T-cell (primary cell): ENCODE measurements at places on chromosomes 1 and 21. TPM values are rescaled to one million over a fixed set of nuclear protein-coding genes. Genes with fewer than 3 reads are reported as not detected.

Gene OR10Z1
- total RNA-seq: not detected

Gene UHMK1
- total RNA-seq: 57.0 TPM

Gene ATP6V1G3
- not detected for total RNA-seq

Gene CR1L
- 0.37 TPM for total RNA-seq

Gene DCDC2B
- not detected for total RNA-seq

Gene AMPD1
- not detected for total RNA-seq

Gene PCP4L1
- not detected for total RNA-seq

Gene ARPC5
- 106 TPM for total RNA-seq

Gene SPRR2F
- total RNA-seq: not detected

Gene SPRR2G
- total RNA-seq: not detected

Gene PLA2G2D
- not detected for total RNA-seq

Gene TBX19
- 3.9 TPM for total RNA-seq

Gene UBL4B
- total RNA-seq: not detected

Gene PPIAL4G
- total RNA-seq: 2.1 TPM

Gene TMCC2
- 3.3 TPM for total RNA-seq

Gene GBP6
- 0.13 TPM for total RNA-seq

Gene C1QTNF12
- total RNA-seq: 4.0 TPM

Gene TCHHL1
- total RNA-seq: not detected
